ENCODE measurements at places on chromosomes 1 and 21.

DNA sequence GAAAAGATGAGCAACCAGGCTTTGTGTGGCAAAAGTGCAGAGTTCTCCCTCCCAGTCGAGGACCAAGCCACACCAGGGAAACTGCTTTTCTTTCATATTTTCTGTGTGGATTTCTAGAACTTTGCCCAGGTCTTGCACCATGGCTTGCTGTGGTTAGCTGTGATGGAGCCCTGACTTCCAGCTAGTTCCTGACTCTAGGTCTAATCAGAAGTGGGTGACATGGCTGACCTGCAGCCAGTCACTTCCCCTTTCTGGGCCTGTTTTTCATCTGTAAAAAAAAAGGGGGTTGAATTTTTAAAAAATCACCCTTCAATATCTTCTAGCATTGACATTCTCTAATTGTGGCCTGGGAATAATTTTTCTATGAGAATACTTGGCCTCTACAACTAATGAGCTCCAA is 491.2 kb upstream of the USP24 start:
- DNase-seq: no peak
- no peaks in the 10 kb centered on the region for H3K36me3 ChIP-seq
- H3K27me3 ChIP-seq: no peaks in the 10 kb centered on the region
- no peak overlapping the region for H3K4me3 ChIP-seq
- H3K27ac ChIP-seq: no peak overlapping the region

DNA sequence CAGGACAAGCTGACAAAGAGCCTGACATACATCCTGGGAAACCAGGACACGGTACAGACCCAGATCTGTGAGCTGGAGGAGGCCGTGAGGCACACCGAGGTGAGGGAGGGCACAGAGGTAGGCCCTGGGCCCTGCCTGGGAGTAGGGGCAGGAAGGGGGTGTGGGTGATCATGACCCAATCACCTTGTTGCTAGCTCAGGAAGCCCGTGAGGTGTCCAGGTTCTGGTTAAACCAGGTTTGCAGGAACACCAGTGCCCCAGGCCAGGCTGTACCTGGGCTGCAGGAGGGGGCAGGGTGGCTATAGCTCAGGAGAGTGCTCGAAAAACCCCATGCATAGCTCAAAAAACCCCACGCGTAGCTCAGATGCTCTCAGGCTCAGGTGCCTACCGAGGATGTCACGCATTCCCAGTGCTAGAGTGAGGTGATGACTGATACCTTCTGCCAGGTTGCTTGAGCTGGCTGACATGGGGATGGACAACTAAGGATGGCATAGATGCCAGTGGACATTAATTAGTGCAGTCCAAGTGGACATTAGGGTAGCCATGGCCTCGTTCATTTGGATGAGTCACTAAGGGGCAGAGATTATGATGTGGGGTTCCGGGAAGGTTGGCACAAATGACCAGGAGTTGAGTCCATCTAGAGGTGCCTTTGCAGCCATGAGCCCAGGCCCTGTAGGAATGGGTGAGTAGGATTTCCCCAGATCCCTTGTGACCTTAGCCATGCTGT is 3.7 kb downstream of the TRIM46 start:
- DNase-seq: no peak
- H3K4me1 ChIP-seq: peaks cover 44% of the 10 kb centered on the region
- H3K36me3 ChIP-seq: peaks cover 66% of the 10 kb centered on the region
- H3K4me3 ChIP-seq: no peak overlapping the region

DNA sequence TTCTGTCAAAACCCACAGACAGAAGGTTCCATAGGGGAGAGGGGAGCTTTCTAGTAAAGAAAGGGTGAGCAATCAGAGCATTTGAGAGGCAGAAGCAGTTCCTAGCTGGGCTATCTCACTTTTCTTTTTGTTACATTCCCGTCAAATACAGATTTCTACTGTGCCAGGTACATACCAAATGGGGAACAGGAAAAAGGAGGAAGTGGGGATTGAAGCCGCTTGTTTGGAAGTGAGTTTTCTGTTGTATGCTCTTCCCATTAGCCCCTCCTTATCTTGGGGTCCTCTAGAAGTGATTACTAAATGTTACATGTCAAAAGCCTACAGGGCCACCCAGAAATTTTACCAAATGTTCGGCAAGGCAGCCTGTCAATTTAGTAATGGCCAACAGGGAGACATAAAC is 116.1 kb downstream of the PAPPA2 start:
- H3K4me1 ChIP-seq: no peaks in the 10 kb centered on the region
- H3K36me3 ChIP-seq: no peaks in the 10 kb centered on the region
- no peaks in the 10 kb centered on the region for H3K27me3 ChIP-seq
- H3K4me3 ChIP-seq: no peak overlapping the region

DNA sequence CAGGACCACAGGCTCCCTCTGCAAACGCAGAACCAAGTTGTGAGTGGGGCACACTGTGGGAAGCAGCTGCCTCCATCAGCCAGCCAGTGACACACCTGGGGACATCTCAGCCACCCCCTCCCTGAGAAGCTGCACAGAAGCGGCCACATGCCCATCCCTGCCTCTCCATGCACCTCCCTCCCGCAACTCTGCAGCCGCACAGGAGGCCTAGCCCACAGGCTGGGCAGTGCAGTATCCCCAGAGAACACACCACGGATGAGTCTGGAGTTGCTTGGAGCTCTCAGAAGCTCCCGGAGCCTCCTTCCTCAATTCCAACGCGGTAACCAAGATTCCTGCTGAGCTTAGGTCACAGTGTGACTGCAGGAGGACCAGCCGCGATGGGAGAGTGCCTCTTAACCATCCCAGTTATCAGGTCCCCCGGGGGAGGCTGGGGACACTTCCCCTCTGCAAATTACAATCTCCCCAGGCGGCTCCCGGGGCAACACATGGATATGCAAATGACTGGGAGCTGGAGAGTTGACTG is 1.2 kb upstream of the WNT3A start:
- H3K27ac ChIP-seq: no peak overlapping the region
- peaks cover 70% of the 10 kb centered on the region for H3K27me3 ChIP-seq
- DNase-seq: no peak
- H3K4me1 ChIP-seq: peaks cover 22% of the 10 kb centered on the region

- no peaks in the 10 kb centered on the region for H3K36me3 ChIP-seq
- no peak overlapping the region for H3K4me3 ChIP-seq
- peaks cover 2% of the 10 kb centered on the region for H3K27me3 ChIP-seq
- no peak overlapping the region for H3K27ac ChIP-seq
Measured at GRCh38 chr1:30194046-30194619, 529.3 kb downstream of the MATN1 start.

DNA sequence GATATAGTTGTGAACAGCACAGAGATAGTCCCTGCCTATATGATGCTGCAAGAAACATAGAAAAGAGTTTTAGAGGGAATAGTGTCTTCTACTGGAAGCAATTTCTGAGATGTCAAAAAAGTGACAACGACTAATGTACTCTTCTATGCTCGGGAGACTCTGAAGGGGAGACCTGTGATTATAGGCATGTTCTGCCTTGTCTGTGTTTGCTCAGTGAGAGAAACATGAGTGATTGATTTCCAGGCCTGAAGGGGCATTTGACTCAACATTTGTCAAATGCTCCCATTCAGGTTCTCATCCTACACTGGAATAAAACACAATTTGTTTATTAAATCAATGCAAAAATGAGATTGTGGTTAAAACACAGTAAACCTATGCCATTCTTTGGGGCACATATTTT is 131.8 kb downstream of the CTH start:
- no peak overlapping the region for H3K4me3 ChIP-seq
- DNase-seq: no peak
- H3K36me3 ChIP-seq: no peaks in the 10 kb centered on the region
- H3K27ac ChIP-seq: no peak overlapping the region
- H3K27me3 ChIP-seq: no peaks in the 10 kb centered on the region
- no peaks in the 10 kb centered on the region for H3K4me1 ChIP-seq

DNA sequence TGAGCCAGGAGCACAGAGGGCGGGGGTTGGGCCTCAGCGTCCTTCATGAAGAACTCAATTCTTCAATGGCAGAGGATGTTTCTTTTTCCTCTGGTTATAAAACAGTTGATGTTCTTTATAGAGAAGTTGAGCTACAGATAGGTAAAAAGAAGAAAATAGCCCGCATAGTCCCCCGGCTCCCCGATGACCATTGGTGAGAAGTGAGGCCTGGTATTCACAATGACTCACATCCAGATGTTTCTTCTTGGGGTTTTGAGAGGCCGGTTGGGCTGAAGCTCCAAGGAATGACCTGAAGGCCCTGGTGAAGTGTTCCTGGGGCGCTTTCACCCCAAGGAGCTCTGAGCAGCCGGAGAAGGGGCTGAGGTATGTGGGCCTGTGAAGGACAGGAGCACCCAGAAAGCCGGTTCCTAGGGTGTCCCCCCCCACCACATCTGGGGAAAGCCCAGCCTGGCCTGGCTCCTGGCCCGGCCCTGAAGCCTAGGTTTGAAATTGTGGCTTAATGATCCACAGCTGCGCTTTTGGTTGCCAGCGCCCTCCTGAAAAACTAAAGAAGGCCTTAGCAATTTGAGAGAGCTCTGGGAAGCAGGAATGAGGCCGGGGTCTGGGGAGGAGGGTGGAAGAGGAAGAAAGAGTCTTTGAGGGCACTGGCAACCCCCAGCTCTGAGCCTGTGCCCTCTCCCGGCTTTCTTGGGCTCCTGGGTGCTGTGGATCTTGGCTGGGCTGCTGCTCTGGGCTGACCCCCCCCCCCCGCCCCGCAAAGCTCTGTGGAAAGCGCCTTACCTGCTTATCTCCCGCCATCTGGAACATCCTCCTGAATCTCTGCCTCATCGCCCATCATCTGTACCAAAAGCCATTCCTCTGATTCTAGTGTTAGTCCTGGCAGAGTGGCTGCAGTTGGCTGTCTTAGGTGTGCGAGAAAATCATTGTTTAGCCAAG is 444.7 kb downstream of the CAMTA1 start:
- no peak overlapping the region for H3K4me3 ChIP-seq
- peaks cover 3% of the 10 kb centered on the region for H3K36me3 ChIP-seq
- peaks cover 40% of the 10 kb centered on the region for H3K4me1 ChIP-seq
- DNase-seq: no peak
- no peak overlapping the region for H3K27ac ChIP-seq

GRCh38 chr1:246126580-246126979 is 380.5 kb downstream of the SMYD3 start:
- H3K27ac ChIP-seq: no peak overlapping the region
- no peaks in the 10 kb centered on the region for H3K27me3 ChIP-seq
- no peak overlapping the region for H3K4me3 ChIP-seq

GRCh38 chr1:221567859-221568507 is 173.9 kb downstream of the DUSP10 start:
- no peak overlapping the region for H3K27ac ChIP-seq
- no peaks in the 10 kb centered on the region for H3K27me3 ChIP-seq
- no peaks in the 10 kb centered on the region for H3K4me1 ChIP-seq
- H3K36me3 ChIP-seq: no peaks in the 10 kb centered on the region

DNA sequence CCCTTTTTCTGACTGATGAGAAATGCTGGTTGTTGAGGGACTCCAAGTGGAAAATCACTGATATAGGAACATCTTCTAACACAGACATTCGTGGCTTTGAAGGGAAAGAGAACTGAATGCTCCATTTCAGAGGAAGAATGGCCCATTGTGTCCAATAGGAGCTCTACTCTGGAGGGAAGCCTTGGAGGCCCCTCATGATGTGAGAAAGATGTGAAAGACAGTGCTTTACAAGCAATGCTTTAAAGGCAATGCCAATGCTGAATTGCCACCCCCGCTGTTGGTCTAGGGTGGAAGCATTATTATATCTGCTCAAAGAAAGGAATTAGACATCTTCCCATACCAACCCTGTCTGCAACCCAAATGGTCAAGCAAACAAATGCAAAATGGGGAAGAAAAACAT is 13.7 kb downstream of the NMNAT2 start:
- no peaks in the 10 kb centered on the region for H3K4me1 ChIP-seq
- peak; percentile 39 for DNase-seq
- no peaks in the 10 kb centered on the region for H3K27me3 ChIP-seq
- H3K27ac ChIP-seq: no peak overlapping the region
- H3K4me3 ChIP-seq: no peak overlapping the region

DNA sequence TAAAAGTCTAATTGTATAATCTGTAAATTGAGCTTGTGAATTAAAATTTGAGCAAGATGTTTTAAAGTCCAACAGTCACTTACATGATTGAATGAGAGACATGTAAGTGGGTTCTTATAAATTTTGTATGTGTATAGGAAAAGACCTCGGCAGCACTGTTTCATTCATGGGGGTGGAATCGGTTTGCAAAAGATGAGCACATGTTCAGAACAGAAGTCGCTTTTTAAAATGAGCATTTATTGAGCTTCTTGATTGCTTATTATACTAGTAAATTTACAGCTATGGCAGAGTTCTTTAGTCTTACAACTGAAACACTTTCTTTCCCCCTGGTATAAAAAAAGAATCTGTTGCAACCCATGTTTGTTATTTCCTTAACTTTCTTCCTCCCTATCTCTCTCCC is 33.9 kb downstream of the ACTN2 start:
- H3K4me1 ChIP-seq: peaks cover 10% of the 10 kb centered on the region
- H3K27me3 ChIP-seq: no peaks in the 10 kb centered on the region
- no peak overlapping the region for H3K4me3 ChIP-seq
- no peak for DNase-seq
- no peak overlapping the region for H3K27ac ChIP-seq

DNA sequence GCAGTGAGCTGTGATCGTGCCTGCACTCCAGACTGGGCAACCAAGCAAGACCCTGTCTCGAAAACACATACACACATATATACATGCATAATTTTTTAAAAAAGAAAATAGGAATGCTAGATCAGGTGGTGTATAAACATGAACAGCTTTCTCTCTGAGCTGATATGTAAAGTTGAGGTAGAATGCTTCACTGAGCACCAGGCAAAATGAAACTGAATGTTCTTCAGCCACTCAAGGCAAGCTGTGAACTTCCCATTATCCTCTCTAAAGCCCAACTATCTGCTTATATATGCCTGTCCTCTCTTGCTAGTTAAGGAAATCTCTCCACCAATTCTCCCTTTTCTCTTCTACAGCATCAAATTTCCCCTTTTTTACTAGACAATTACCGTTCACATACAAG is 93.0 kb downstream of the NUF2 start:
- no peaks in the 10 kb centered on the region for H3K36me3 ChIP-seq
- no peak for DNase-seq
- H3K27ac ChIP-seq: no peak overlapping the region
- no peak overlapping the region for H3K4me3 ChIP-seq

GRCh38 chr1:183303901-183304300 is 114.3 kb downstream of the NMNAT2 start:
- no peak for DNase-seq
- H3K27ac ChIP-seq: no peak overlapping the region
- H3K4me1 ChIP-seq: peaks cover 3% of the 10 kb centered on the region
- no peaks in the 10 kb centered on the region for H3K27me3 ChIP-seq
- H3K4me3 ChIP-seq: no peak overlapping the region
- no peaks in the 10 kb centered on the region for H3K36me3 ChIP-seq

- H3K4me3 ChIP-seq: no peak overlapping the region
- H3K27me3 ChIP-seq: no peaks in the 10 kb centered on the region
- H3K36me3 ChIP-seq: no peaks in the 10 kb centered on the region
- H3K4me1 ChIP-seq: no peaks in the 10 kb centered on the region
Measured at GRCh38 chr1:87717157-87717670, 388.5 kb downstream of the LMO4 start.

GRCh38 chr1:11180342-11180744 is 8.8 kb upstream of the ANGPTL7 start:
- DNase-seq: no peak
- peaks cover 26% of the 10 kb centered on the region for H3K4me1 ChIP-seq
- H3K36me3 ChIP-seq: peaks cover 21% of the 10 kb centered on the region
- H3K27ac ChIP-seq: peak overlapping the region; percentile 51

- no peaks in the 10 kb centered on the region for H3K36me3 ChIP-seq
- peaks cover 3% of the 10 kb centered on the region for H3K4me1 ChIP-seq
- H3K4me3 ChIP-seq: no peak overlapping the region
- H3K27me3 ChIP-seq: no peaks in the 10 kb centered on the region
Measured at GRCh38 chr1:87204441-87204840, 124.2 kb upstream of the LMO4 start.

Measured in spinal cord (tissue), 10 donors.